ENCODE measurements at places on chromosomes 3 and 15. TPM values are rescaled to one million over a fixed set of nuclear protein-coding genes. Genes with fewer than 3 reads are reported as not detected.

GRCh38 chr3:136277115-136277514 lies 27.0 kb downstream of the PCCB start:
- no peak for DNase-seq

COLQ gene
- 3.9 TPM for total RNA-seq

DNA sequence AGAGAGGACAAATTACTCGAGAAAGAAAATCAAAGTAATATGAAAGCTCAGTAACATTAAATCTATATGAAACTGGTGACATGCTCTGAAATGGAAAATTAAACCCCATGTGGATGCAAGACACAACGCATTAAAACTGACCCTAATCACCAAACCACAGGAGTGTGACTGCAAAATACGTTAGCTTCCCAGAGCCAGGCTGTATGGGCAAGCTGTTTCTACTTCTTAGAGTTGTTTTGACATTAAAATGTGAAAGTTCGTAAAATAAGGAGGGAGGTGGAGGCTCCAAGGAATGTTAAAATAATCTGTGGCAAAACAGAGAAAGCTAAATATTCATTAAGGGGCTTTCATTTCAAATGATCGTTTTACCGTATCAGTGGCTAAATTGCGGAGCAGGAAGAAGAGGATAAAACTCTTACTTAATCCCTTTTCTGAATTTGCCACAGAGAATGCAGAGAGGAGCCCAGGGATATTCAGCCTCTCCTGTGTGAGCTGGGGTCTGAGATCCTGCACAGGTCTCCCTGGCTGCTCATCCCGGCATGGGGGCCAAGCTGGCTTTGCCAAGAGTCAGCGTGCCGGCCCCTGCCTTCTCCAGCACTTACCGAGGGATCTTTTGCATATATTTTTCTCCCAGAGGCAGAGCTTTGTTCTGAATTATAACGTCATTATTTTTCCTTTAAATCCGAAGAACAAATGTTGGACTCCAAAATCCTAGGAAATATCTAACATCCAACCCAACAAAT lies 239.8 kb upstream of the THBS1 start:
- DNase-seq = no peak

DNA sequence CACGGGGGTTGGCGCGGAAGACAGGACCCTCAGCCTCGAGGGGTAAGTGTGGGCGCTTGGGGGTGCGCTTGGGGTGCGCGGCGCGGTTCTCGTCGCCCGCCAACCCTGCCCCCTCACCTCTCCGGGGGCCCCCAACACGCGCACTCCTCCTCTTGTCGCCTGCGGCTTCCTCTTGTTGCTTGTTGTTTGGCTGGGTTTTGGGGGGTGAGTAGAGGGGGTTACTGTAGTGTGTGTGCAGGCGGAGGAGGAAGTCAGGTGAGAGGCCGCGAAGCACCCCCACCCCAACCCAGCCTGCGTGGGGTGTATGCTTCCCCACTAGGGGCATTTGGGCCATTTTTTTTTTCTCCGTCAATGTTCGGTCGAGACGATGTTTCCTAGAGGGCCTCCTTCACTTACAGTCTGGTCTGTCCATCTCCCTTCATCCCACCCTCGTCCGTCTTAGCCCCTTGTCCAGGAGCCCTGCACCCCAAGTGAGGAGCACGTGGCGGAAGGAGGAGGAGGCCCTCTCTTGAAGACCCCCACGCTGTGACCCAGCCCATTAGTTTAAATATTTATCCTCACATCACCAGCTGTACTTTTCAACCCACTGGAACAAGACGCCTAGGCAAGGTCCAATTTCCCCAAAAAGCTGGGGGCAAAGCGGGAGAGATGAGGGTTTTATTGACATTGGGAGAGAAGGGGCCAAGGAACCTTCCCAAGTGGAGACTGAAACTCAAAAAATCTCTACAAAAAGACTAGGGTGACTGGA lies 20.4 kb upstream of the SATB1 start:
- peak; percentile 85 for DNase-seq

DNA sequence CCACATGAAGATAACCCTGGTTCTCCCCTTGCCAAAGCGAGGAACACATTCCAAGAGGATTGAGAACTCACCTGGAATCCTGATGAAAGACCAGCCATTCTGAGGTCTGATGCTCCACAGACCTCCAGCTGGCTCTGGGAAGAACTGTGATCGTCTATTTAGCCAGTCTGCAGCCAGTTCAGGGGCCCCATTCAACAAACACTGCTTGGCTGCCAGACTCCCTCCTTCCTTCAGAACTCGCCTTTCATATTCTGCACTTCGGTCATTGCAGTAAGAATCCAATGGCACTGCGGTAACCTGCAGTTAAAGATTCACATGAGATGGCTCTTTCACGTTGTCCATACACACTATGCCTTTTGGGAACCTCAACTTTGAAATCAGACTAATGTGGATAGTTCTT lies 67.6 kb downstream of the CHAC1 start:
- no peak for DNase-seq

GRCh38 chr3:30098653-30099455 lies 507.5 kb upstream of the TGFBR2 start:
- no peak for DNase-seq

- no peak for DNase-seq
Measured at GRCh38 chr3:188349933-188350332, 196.0 kb downstream of the LPP start.

GRCh38 chr15:89551550-89551949 lies 23.7 kb upstream of the TICRR start:
- DNase-seq = no peak

DNA sequence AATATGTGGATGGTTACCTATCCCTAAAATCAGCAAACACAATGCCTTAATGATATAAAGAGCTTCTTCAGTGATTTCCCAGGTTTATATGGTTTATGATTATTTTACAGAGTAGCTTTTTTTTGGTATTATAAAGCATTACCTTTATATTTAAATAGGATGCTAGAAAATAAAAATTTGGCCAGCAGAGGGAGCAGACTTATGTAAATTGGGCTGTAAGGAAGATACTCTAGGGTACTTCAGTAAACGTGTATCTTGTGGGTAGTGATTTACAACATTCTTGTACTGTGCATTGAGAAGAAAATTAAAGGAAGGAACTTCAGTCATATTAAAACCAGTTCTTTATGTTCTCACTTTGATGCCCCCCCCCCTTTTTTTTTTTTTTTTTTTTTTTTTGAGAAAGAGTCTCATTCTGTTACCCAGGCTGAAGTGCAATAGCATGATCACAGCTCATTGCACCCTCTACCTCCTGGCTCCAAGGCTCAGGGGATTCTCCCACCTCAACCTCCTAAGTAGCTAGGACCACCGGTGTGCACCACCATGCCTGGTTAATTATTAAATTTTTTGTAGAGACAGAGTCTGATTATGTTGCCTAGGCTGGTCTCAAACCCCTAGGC lies 167.9 kb downstream of the BBX start:
- no peak for DNase-seq

All from CD8-positive, alpha-beta T cell (primary cell).